GM12878 (cell line): ENCODE measurements at places on chromosomes 13 and 19. TPM values are rescaled to one million over a fixed set of nuclear protein-coding genes. Genes with fewer than 3 reads are reported as not detected.

KLK5 gene
- not detected in 2 replicates for total RNA-seq

- no peak for DNase-seq
Measured at GRCh38 chr19:41533671-41534215, 42.2 kb upstream of the CEACAM21 start.

DNA sequence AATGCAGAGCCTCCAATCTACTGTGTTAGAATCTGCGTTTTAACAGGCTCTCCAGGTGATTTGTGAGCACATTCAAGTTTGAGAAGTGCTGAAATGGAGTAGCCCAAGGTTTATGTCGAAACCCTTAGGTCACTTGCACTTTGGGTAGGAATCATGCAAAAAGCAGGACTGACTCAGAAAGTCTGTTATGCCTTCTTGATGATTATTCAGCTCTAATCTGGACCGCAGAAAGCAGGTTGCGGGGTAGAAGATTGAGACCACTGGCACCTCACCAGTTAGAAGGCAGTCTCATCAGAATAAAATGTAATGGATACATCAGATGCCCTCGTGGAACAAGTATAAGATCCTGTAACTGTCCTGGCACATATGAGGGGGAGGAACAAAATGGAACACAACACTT is 326.3 kb downstream of the DCLK1 start:
- DNase-seq: no peak

DNA sequence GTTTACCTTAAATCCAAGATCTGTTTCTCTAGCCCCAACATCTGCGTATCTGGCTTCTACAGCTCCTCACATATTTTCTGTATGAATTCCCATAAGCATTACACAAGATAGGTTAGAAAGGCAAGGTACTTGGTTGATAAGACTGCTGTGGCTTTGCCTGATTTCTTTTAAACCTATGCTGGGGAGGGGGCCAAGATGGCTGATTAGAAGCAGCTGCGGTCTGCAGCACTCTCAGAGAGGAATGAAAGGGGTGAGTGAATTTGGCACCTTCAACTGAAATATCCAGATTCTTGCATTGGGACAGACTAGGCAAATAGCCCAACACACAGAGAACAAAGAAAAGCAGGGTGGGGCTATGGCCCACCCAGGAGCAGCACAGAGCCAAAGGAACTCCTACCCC is 12.2 kb upstream of the DLEU7 start:
- DNase-seq: no peak

DNA sequence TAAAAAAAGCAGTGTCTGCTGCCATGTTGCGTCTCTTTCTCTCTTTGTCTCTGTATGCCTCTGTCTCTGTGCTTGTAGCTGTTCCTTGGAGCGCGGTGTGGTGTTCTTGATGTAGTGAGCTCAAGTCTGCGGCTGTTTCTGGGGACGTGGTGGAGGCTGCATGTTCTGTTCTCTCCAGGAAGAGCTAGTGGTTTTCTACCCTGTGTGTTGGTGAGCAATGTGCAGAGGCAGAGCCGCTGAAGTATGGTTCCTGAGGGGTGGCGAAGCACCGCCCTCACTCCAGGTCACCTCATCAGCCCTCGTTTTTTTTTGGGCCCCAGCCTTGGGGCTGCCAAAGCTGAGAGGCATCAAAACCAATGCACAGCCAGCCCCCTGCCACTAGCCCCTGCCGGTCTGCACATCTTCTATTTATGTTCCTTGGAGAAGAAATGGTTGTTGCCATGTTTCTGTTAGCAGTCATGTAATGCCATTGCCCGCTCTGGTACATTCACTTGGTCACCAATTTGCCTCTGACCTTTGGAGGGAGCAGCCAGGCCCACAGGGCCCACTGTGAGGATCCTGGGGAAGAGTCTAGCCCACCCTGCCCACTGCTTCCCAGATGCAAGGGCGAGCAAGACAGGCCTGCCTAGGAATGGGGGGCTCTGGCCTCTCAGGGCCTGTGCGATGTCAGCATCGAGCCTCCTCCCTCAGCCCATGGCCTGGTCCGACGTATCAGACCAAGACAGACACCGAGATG is 7.2 kb downstream of the HNRNPL start:
- DNase-seq: no peak

DNA sequence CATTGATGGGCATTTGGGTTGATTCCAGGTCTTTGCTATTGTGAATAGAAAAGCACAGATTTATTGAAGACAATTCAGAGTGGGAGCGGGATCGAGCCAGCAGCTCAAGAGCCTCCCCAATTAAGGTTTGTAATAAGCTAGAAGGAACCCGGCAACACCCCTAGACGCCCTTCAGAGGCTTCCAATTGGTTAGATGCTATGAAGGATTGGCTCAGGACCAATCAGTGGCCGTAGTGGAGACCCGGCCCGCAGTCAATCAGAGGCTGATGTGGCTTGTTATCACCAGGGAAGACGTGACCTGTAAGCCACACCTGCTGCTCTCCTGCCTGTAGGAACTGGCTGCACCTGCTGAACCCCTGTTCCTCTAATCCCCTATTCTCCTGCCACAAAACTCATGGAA is 14.6 kb downstream of the SIGLEC11 start:
- no peak for DNase-seq
